ENCODE measurements at places on chromosomes 7 and 10.

DNA sequence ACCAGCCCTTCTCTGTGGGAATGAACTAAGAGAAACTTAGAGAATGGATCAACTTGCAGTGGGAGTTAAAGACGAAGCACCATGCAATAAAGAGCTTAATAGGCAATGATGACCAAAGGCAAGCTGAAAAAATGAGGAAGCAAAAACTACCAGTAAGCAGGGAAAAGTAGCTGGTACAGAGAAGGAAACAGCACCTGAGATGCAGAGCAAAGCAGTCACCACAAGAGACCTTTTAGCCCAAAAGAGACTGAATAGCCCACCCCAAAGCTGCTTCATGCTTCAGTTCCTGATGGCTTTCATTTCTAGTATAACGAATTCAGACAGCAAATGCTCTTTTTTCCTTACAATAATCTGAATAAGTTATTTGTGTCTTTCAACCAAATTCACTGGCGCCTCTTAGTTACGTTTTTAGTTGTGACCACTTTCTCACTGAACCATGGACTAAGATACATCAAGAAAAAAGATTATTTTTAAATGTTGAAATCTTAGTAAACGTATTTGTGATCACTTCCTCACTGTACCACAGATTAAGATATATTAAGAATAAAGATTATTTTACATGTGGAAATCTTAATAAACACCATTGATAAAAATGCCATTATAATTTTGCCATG, 76.0 kb downstream of the USP6NL start:
- no peak for DNase-seq

GRCh38 chr7:13850185-13850752, 139.2 kb downstream of the ETV1 start:
- peak; percentile 95 for DNase-seq

DNA sequence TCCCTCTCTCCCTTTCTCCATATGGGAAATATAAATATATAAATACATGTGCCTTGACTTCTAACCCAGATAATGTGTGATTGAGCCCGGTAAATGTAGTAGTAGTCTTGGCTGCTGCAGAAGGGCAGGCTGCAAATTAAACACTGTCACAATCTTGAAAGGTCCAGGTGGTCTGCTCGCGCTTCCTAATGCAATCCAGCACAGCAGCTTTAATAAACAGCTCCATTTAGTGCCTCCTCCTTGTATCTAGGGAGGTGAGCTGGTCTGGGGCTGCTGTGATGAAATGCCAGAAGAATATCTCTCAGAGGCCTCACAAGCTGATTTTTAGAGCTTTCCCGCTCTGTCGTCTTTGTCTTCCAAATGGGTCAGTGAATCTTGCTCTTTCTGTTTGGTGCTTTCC, 782 bp downstream of the POU6F2 start:
- no peak for DNase-seq

- DNase-seq: peak; percentile 42
Observed at GRCh38 chr10:80924063-80924952, 386.6 kb downstream of the SH2D4B start.

- DNase-seq: peak; percentile 21
Observed at GRCh38 chr10:3132036-3133025, 40.3 kb downstream of the PITRM1 start.

DNA sequence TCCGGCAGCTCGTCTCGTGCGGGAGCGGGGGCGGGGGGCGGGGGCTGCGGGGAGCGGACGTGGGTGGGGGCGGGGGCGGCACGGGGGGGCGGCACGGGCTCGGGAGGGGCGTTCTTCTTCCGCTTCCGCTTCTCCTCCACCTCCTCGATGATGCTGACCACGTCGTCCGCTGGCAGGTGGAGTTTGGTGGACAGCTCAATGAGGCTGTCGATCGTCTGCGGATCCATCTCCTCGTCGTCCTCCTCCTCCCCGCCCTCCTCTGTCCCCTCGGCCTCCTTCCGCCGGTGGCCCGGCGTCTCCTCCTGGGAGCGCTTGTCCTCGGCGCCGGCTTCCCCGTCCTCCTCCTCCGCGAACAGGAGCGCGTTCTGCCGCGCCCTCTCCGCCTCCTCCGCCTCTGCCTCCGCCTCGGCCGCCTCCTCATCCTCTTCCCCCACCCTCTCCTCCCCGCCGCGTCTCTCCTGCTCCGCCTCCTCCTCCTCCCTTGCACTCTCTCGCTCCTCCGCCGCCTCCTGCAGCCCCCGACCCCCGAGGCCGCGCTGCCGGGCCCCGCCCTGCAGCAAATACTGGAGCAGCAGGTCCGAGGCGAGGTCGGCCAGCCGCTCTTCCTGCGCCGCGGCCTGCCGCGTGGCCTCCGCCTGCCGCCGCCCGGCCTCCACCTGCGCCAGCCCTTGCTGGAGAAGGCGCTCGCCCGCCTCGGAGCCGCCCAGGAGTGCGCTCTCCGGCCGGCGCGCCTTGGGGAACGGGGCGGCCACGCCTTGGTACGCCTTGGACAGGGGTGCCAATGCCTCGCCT, 1.9 kb downstream of the VGF start:
- DNase-seq: no peak

DNA sequence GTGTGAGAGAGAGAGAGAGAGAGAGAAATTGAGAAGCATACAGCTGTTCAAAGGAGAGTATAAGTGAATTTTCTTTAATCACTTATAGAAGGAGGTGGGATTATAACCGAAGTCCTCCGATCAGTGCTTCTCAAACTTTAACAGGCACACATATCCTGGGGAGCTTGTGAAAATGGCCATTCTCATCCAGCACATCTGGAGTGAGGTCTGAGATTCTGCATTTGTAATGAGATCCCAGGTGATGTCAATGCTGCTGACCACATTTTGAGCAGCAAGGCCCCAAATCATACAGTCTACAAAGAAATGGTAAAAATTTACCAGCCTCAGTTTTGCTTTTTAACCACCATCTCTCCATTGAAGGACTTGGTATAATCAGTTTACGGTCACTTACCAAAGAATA, 219.0 kb downstream of the PTEN start:
- no peak for DNase-seq

DNA sequence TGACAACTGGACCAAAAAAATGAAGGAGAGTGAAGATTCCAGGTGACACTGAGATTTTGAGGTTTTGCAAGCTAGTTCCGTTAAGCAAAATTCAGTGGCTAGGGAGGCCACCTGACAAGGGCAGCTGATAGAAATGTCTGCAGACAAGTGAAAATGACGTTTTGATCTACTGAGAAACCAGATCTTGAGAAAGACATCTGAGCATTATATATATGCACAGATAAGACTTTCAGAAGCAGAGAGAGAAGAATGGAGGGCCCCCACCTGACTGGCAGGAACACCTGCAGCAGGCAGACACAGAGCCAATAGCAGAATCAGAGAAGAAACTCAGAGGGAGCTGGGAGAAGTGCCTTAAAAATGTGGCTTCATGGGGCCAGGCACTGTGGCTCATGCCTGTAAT, 76.1 kb upstream of the LRGUK start:
- no peak for DNase-seq

GRCh38 chr10:29412485-29412884, 123.6 kb downstream of the LYZL1 start:
- DNase-seq: no peak

DNA sequence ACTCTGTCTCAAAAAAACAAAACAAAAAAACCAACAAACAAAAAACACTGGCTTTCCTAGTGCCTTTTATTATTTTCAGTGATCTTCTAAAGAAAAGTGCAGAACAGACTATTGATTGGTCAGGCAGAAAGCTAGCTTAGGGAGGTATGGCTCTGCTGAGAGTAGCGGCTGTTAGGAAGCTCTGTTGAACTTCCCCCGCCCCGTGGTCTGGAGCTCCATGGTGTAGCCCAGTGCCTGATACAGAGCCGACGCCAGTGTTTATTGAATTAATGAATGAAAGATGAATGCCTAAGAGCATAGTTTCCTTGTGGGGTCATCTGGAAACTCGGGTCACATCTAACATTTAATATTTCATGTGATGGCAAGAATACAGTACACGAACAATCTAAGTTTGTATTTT, 90.5 kb upstream of the ARMC3 start:
- DNase-seq: no peak

DNA sequence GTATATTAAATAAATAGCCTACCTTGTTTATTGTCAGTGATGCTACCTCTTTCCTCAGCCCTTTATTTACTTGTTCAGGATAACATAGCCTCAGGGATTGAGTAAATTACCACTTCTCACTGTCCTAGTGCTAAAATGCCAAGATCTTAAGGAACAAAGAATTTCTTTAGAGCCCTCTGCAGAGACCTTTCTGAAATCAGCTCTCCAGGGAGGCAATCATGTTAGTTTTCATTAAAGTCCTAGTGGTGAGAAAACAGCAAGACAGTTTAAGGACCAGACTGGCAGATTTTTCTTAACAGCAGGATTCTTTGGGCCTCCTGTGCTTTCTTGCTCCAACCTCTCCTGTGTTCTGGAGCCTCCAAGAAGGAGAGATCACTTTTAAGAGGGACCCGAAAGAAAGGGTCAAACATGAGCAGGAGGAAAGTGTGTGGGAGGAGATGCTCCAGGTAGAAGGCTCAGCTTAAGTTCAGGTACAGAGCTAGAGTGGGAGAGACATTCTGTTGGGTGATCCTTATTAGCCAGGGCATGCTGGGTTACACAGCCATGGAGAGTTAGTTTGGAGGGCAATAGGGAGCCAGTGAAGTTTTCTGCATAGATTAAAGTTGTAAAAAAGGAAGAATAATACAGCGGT, 1.2 kb upstream of the PLCE1 start:
- peak; percentile 17 for DNase-seq

DNA sequence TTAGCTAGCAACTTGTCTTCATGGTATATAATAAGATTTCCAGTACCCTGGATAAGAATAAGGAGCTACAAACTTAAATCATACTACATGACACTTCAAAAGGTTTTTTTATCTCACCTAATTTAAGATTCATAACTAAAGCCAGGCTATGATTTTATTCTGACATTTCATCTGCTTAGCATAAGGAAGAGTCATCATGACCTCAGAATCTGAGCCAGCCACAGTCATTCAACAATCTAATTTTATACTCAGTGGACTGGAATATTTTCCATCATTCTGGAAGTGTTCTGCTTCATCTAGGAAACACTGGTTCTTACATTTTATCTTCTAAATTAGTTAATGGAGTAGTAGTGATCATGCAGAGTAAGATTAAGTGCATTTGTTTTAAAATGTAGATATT, 102.1 kb upstream of the KCND2 start:
- peak; percentile 62 for DNase-seq

DNA sequence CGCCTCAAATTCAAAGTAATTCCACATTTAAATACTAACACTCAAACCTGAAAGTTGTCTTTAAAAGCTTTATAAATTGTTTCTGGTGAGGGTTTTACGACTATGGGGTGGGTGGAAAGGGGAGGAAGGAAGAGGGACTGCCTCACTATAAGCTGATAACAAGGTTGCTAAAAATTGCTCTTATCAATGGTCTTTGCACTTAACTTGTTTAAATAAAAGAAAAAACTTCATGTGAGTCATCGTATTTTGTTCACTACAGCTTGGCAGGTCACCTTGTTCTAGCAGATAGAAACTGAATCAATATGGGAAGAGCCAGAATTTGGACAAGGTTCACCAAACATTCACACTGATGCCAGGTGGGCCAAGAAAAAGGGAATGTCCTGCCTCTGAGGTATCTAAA, 129.2 kb downstream of the TES start:
- DNase-seq: no peak

DNA sequence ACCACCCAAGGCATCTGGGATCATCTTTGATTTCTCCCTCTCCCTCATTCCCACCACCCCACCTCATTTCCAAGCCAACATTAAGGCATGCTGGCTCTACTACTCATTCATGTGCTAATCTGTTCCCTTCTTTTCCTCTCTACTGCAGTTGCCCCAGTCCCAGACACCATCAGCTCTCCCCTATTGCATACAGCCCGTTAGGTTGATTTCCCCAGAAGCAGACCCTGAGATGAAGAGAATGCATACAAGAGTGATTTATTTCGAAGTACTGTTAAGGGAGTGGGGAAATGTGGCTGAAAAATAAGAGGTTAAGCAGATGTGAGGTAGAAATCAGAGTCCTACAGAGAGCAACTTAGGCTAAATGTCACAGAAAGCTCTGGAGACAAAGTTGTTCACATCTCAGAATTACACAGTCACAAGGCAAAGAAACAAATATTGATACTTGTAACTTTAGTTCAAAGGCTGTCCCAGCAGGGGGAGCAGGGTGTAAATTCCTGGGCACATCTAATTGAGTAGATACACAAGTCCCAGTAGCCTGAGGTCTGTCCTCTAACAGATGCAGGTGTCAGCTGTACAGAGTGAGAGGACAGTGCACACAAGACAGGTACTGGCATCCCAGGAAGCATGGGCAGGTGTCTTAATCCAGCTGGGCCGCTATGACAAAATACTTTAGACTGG, 20.9 kb downstream of the AKR1D1 start:
- DNase-seq: no peak

DNA sequence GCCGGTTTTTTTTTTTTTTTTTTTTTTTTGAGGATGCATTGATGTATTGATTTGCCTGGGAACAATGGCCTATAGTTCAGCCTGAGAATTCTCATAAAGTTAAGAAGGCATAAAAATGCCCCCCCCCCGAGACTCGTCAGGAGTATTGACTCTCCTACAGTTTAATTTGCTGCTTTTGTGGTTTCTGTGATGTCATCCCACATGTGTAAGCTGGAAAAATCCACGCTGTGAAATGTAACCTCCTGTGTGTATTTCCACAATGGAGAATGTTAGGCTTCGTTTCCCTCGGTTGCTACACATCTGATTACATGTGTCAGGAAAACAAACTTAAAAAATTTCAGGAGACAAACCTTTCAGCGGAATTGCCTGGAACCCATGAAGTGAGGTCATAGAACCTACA, 117.9 kb downstream of the FANK1 start:
- DNase-seq: peak; percentile 58

DNA sequence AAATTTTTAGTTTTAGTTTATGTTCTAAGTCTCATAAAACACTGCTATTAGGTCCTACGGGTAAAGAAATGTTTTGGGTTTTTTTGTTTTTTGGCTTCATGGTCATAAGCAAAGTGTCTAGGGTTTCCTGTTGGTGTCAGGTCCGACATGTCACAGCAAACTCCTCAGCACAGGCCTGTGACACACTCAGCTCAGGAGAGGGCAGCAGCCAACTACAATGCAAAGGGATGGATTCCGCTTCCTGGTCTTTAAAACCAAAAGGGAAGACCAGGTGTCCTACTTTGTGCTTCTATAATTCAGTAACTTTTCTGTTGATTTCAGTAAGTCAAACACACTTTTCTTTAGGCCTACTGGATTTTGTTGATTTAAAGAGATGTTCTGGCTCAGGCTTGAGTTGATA, 83.8 kb upstream of the MACROH2A2 start:
- peak; percentile 27 for DNase-seq

GRCh38 chr7:83941300-83941699, 253.3 kb downstream of the SEMA3A start:
- no peak for DNase-seq

DNA sequence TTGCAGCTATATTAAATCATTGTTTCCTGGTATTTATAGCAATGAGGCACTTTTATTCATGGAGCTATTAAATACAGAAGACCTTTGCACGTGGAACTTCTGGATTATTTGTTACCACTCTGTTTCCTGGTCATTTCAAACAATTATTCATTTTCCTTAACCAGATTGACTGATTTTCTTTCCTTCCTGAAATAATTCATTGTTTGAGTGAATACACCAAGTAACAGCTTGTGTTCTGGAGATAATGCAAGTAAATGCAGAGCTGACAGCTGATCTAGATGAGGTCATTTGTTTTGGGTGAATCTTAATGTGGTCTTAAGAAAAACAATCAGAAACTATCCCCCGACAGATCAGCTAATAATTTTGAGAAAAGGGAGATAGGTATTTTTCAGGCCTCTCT, 497.7 kb downstream of the KIF20B start:
- no peak for DNase-seq
